ENCODE measurements at places on chromosomes 3 and 15.

- no peak overlapping the region for H3K4me3 ChIP-seq
- H3K27me3 ChIP-seq = no peaks in the 10 kb centered on the region
- H3K27ac ChIP-seq = no peak overlapping the region
- H3K4me1 ChIP-seq = no peaks in the 10 kb centered on the region
- no peaks in the 10 kb centered on the region for H3K36me3 ChIP-seq
Measured at GRCh38 chr3:159480046-159480445, 508.6 kb upstream of the IL12A start.

GRCh38 chr15:66935688-66936087, 129.7 kb upstream of the SMAD3 start:
- H3K4me1 ChIP-seq = no peaks in the 10 kb centered on the region
- no peaks in the 10 kb centered on the region for H3K36me3 ChIP-seq
- no peak overlapping the region for H3K4me3 ChIP-seq
- H3K27me3 ChIP-seq = peaks cover 36% of the 10 kb centered on the region
- no peak for DNase-seq

GRCh38 chr3:139328356-139328755, 15.5 kb upstream of the MRPS22 start:
- peaks cover 20% of the 10 kb centered on the region for H3K27me3 ChIP-seq
- H3K4me3 ChIP-seq = no peak overlapping the region
- DNase-seq = no peak
- H3K27ac ChIP-seq = no peak overlapping the region

GRCh38 chr15:66646308-66646707, 55.7 kb upstream of the SMAD6 start:
- no peak overlapping the region for H3K4me3 ChIP-seq
- peaks cover 23% of the 10 kb centered on the region for H3K27me3 ChIP-seq
- H3K27ac ChIP-seq = no peak overlapping the region
- H3K4me1 ChIP-seq = no peaks in the 10 kb centered on the region

DNA sequence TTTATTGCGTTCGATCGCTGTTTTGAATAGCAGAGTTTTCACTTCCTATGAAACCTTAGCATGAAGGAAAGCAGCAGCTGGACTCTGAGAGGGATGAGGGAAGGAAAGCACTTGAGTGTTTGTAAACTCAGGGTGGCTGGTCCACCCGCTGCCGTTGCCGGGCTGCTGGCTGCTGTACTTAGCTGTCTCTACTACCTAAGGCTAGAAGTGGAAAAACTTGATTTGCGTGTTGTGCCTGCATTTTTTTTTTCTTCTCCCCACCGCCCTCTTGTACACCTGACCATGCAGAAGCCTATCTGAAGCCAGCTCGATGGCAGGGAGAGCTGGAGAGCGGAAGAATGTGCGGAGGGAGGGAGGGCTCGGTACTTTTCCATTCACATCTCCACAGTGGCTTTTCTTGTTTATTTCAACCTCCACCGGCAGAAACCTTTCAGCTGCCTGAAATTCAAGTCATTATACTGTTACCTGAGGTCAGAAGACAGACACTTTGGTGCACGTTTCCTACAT, 4.8 kb upstream of the BCL6 start:
- peaks cover 7% of the 10 kb centered on the region for H3K27me3 ChIP-seq
- H3K36me3 ChIP-seq = peaks cover 13% of the 10 kb centered on the region
- no peak for DNase-seq
- H3K4me3 ChIP-seq = no peak overlapping the region
- peaks cover 66% of the 10 kb centered on the region for H3K4me1 ChIP-seq
- peak overlapping the region; percentile 79 for H3K27ac ChIP-seq

- H3K36me3 ChIP-seq = no peaks in the 10 kb centered on the region
- H3K4me3 ChIP-seq = no peak overlapping the region
- H3K27me3 ChIP-seq = peaks cover 65% of the 10 kb centered on the region
Measured at GRCh38 chr3:127420829-127421228, 133.0 kb upstream of the PRR20G start.

DNA sequence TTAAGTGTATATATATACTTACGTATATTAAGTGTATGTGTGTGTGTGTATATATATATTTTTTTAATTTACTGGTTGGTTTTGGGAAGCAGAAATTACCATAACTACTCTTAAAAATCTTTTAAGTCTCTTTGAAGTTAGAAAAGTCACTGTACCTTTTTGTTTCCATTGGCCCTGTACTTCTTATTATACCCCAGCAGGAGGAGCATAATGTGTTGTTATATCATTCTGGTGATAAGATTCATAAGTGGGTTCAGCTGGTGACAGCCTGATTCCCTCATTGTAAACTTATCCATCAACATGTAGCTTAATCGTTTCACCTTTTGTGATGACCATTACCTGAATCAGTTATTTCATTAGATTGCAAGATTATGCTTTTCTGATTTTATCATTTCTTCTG, 30.8 kb downstream of the MLH1 start:
- no peak overlapping the region for H3K27ac ChIP-seq
- DNase-seq = no peak
- peaks cover 6% of the 10 kb centered on the region for H3K4me1 ChIP-seq
- H3K27me3 ChIP-seq = no peaks in the 10 kb centered on the region

DNA sequence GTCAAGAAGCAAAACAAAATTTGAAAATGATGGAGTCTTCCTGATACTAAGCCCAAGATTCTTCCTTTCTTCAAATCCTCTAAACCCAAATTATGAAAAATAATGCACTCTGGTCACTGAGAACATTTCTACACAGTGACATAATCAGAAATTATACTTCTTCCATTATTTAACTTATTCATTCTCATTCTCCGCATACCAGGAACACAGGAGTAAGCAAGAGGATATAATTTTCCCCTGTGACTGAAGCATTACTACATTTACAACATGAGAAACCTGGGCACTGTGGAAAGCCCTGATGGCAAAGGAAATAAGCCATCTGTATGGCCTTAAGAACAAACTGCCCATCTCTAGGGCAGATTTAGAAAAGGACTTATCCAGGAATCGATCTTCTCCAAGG, 47.0 kb downstream of the EXD1 start:
- no peak overlapping the region for H3K4me3 ChIP-seq
- no peak for DNase-seq
- peaks cover 7% of the 10 kb centered on the region for H3K27me3 ChIP-seq
- H3K27ac ChIP-seq = no peak overlapping the region

GRCh38 chr3:45123581-45124269, 22.5 kb downstream of the CDCP1 start:
- H3K4me3 ChIP-seq = no peak overlapping the region
- peaks cover 66% of the 10 kb centered on the region for H3K27me3 ChIP-seq
- peaks cover 42% of the 10 kb centered on the region for H3K4me1 ChIP-seq
- H3K36me3 ChIP-seq = peaks cover 8% of the 10 kb centered on the region
- no peak for DNase-seq

DNA sequence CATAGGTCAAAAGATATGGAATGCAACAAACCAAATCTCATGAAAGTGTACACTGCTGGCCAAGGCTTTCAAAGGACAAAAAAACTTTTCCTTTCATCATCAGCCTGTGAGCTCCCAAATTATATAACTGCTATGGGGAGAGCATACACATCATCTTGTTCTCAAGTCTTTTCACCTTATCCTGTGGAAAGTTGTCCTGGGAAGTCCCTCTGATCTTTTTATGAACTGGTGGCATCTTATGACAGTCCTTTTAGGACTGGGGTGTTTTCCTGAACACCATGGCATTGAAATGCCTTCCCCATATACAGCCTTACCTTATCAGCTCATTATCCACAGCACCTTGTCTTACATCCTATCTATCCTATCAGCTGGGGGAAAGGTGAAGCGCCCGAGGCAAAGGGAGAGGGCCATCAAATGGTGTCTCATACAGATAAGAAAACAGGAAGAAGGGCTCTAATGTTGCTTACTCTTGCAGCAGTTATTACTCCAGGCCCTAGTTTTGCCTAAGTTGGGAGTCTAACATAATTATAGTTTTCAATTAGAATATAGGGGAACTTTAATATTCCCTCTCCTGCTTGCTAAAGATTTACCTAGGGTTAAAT, 61.5 kb upstream of the GOLIM4 start:
- H3K27ac ChIP-seq = no peak overlapping the region
- H3K36me3 ChIP-seq = no peaks in the 10 kb centered on the region
- H3K4me1 ChIP-seq = no peaks in the 10 kb centered on the region
- no peak for DNase-seq

GRCh38 chr15:69504352-69505040, 51.9 kb downstream of the RPLP1 start:
- no peak for DNase-seq
- H3K27me3 ChIP-seq = peaks cover 12% of the 10 kb centered on the region
- H3K4me3 ChIP-seq = no peak overlapping the region
- no peaks in the 10 kb centered on the region for H3K36me3 ChIP-seq
- no peaks in the 10 kb centered on the region for H3K4me1 ChIP-seq

DNA sequence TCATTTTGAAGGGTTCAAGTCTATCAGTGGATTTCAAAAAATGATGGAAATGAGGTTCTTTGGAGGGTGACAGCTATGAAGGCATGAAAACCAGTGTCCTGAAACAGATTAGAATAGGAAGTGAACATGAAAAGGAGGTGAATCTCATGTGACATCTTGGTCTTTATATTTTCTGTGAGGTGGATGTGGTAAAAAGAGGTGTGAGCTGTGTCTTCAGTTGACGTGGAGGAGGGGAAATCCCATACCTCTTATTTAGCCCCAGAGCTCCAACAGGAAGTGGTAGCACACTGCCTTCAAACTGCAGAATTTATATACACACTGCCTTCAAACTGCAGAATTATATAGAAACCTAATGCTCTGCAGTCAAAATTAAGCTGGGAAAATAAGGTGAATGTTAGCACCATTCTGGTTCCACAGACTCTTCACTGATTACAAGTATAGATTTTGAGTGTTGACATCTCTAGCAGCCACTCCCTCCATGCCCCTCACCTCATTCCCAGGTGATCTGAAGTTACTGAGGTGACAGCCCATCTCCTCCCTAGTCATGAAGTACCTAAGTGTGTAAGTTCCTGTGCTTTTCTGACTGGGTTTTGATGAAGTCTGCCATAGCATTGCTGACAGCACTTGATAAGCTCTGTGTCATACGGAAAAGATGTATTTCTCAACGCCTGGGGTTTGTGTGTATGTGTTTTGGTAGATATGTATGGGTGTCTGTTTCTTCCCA, 2.7 kb downstream of the RAB8B start:
- DNase-seq = peak; percentile 70
- H3K27ac ChIP-seq = peak overlapping the region; percentile 94
- peak overlapping the region; percentile 93 for H3K4me3 ChIP-seq

GRCh38 chr15:69806287-69806915, 291.3 kb downstream of the TLE3 start:
- H3K27ac ChIP-seq = no peak overlapping the region
- H3K4me3 ChIP-seq = no peak overlapping the region
- H3K4me1 ChIP-seq = peaks cover 10% of the 10 kb centered on the region
- DNase-seq = no peak

DNA sequence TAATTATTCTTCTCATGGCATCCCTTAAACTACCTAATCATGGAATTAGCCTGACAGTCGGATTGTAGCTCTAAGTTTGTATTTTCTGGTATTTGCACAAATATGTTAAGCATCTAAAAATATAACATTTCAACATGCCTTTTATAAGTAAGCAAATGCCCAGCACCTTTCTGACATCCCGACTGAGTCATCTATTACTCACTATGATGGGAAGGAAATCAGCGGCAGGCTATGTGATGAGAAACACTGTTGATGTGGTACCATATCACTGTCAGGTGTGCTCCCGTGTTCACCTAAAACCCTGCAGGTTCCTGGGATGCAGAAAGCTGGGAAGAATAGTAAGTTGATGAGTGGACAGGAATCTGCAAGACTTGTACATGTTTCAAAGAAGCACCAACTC, 367.8 kb upstream of the IL12A start:
- H3K4me3 ChIP-seq = no peak overlapping the region
- H3K27ac ChIP-seq = no peak overlapping the region
- H3K36me3 ChIP-seq = no peaks in the 10 kb centered on the region
- no peaks in the 10 kb centered on the region for H3K4me1 ChIP-seq

- no peak overlapping the region for H3K27ac ChIP-seq
- H3K4me3 ChIP-seq = no peak overlapping the region
- no peaks in the 10 kb centered on the region for H3K4me1 ChIP-seq
- peaks cover 26% of the 10 kb centered on the region for H3K27me3 ChIP-seq
- no peaks in the 10 kb centered on the region for H3K36me3 ChIP-seq
Measured at GRCh38 chr15:72967811-72968530, 84.3 kb upstream of the NEO1 start.

- no peak for DNase-seq
- no peaks in the 10 kb centered on the region for H3K4me1 ChIP-seq
- no peaks in the 10 kb centered on the region for H3K27me3 ChIP-seq
- no peak overlapping the region for H3K27ac ChIP-seq
Measured at GRCh38 chr15:48021336-48022086, 99.3 kb upstream of the SLC24A5 start.

DNA sequence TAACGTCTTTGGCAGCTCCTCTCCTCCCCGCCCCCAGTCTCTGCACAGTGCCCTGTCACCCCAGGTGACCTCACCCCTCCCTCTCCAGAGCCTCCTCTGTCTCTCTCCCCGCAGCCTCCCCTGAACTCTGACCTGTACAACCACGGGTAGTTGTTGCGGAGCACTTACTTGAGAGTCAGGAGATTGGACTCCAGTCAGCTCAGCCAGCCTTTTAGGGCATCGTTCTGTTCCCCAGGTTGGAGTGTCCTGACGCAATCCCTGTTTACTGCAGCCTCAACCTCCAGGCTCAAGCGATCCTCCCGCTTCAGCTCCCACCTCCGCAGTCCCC, 177.7 kb downstream of the UACA start:
- no peak overlapping the region for H3K27ac ChIP-seq
- H3K4me3 ChIP-seq = no peak overlapping the region
- H3K4me1 ChIP-seq = peaks cover 10% of the 10 kb centered on the region
- H3K36me3 ChIP-seq = no peaks in the 10 kb centered on the region
- DNase-seq = peak; percentile 26
- H3K27me3 ChIP-seq = peaks cover 44% of the 10 kb centered on the region

DNA sequence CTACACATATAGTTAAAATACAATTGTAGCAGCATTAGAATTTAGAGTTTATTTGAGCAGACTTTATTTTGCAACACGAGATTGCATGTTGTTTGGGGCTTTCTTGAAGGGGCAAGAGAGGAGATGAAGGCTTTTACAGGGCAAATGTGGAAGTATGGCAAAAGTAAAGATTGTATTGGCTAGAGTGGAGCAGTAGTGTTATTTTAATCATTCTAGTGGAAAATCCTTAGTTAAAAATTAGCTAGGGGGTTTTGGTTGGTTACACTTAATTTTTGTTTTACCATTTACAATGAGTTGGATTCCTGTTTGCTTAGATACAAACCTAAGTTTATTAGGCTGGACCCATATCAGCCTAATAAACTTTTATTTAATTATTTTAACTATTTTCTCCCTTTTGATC, 4.6 kb downstream of the OR5H15 start:
- peaks cover 6% of the 10 kb centered on the region for H3K4me1 ChIP-seq
- H3K4me3 ChIP-seq = no peak overlapping the region
- peaks cover 2% of the 10 kb centered on the region for H3K36me3 ChIP-seq
- DNase-seq = no peak
- no peaks in the 10 kb centered on the region for H3K27me3 ChIP-seq

DNA sequence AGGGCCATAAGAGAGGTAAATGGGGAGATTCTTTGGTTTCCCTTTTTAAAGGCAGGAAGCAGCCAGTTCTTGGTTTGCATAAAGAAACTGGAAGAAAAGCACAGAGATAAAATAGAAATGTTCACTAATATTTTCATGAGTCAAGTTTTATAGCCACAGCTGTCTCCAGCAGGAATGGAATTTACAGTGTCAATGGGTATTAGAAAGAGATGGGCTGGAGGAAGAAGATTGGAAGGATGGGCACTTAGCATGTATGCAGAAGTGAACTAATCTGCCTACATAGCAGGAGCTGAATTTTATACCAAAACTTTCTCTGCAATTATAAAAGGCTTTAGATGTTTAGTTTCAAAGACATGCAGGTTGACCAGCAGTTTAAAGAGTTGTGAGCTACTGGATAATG, 521.9 kb upstream of the GOLIM4 start:
- H3K4me3 ChIP-seq = no peak overlapping the region
- no peaks in the 10 kb centered on the region for H3K36me3 ChIP-seq
- H3K4me1 ChIP-seq = no peaks in the 10 kb centered on the region

Data from activated naive CD4-positive, alpha-beta T cell treated with anti-CD3 and anti-CD28 coated beads, Interleukin-2, amount 10 ng/mL, durations not matched to agents 7 days and 5 days (primary cell).